Activated T-helper 1 cell treated with anti-CD3 and anti-CD28 coated beads, Interleukin-12 subunit alpha, Interleukin-12 subunit beta, Interleukin-2, Interleukin-4 antibody, amounts not matched to agents 30 ng/mL and 10 ng/mL and 1 ng/mL, durations not matched to agents 14 hours and 24 hours and 36 hours (primary cell): ENCODE measurements at places on chromosomes 4 and X. TPM values are rescaled to one million over a fixed set of nuclear protein-coding genes. Genes with fewer than 3 reads are reported as not detected.

GRCh38 chr4:182649698-182650477, 267.3 kb downstream of the DCTD start:
- DNase-seq = no peak

GRCh38 chr4:186405957-186406356, 140.0 kb downstream of the F11 start:
- DNase-seq = no peak

DNA sequence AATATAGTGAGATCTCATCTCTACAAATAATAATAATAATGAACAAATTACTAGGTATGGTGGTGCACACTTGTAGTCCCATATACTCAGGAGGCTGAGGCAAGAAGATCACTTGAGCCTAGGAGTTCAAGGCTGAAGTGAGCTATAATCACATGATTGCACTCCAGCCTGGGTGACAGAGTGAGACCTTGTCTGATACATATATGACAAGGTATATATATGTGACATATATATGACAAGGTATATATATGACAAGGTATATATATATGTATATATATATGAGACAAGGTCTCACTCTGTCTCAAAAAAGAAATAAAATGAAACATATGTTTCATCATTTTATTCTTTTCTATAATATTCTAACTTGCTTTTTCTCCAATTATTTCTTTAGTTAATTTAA, 278.1 kb upstream of the TET2 start:
- DNase-seq = no peak

DNA sequence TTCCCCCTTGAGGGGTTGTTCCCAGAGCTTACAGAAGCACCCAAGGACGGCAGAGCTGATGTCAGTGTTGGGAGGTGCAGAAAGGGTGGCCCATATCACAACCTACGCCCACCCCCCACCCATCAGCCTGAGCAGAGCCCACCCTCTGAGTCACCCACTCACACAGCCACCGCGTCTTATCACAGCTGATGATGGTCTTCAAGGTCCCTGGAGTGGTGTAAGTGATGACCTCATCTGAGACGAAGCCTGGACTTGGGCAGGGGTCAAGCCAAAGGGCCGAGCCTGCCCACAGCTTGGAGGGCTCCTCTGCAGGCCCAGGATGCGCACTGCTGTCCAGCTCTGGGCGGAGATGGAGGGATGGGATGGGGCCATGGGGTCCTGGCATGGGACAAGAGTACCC, 3.0 kb upstream of the HTRA3 start:
- no peak for DNase-seq

- DNase-seq = no peak
Observed at GRCh38 chrX:47751670-47752069, 85.0 kb upstream of the ZNF81 start.

DNA sequence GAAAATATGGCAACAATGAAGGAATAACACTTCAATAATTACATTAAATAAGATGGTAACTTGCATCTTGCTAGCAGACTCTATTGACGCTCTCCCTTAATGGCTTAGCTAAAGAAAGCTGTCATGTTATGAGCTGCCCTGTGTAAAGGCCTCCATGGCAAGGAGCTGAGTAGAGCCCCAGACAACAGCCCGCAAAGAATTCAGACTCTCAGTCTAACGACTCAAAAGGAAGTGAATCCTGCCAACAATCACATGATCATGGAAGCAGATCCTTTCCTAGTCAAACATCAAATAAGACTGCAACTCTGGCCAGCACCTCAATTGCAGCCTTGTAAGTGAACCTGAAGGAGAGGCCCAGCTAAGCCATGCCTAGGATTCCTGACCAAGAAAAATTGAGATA, 157.6 kb downstream of the MAB21L2 start:
- no peak for DNase-seq

GRCh38 chr4:25795566-25796454, 67.0 kb downstream of the SEL1L3 start:
- no peak for DNase-seq

DNA sequence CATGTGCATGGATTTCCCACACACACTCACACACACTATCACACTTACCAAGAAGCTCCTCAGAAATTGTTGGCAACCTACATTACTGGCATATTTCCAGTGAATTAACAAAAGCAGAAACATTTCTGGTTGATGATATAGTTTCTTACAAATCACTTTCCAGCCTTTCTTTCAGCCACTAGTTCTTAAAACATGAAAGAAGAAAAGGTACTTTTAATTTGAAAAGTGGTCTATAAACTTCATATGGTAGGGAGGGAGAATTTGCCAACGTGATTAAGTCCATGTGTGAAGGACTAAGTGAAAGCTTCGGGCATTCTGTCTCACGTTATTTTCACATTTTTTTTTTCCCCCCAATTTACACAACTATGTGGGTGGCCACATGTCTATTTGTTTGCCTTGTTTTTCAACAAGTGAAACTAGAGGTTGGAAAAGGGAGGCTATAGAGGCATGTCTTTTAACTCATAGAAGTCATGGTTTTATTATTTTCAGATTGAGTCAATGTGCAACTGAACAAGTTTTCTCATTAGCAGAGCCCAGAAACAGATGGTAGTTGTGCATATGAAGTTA, 832.1 kb upstream of the INTU start:
- DNase-seq = no peak

- no peak for DNase-seq
Observed at GRCh38 chrX:1658071-1658491, 43.2 kb downstream of the ASMT start.

GRCh38 chr4:103002551-103002950, 17.0 kb downstream of the SLC9B1 start:
- no peak for DNase-seq

The FHIP1A gene
- total RNA-seq = not detected in 2 replicates

The GRIA2 gene
- not detected in 2 replicates for total RNA-seq

The POLN gene
- total RNA-seq = 2.1 and 3.5 TPM in 2 replicates

The SFRP2 gene
- total RNA-seq = not detected in 2 replicates

The RAB9A gene
- 9.4 and 11.8 TPM in 2 replicates for total RNA-seq

The BMPR1B gene
- not detected in 2 replicates for total RNA-seq

The OPRPN gene
- total RNA-seq = not detected in 2 replicates

The MAB21L2 gene
- not detected in 2 replicates for total RNA-seq

The PTPN13 gene
- 0.44 and 0.66 TPM in 2 replicates for total RNA-seq

The MED14 gene
- 36.4 and 40.9 TPM in 2 replicates for total RNA-seq

The CENPVL2 gene
- not detected in 2 replicates for total RNA-seq

The CSN1S1 gene
- total RNA-seq = not detected in 2 replicates
